ENCODE measurements at places on chromosomes 6 and 20. TPM values are rescaled to one million over a fixed set of nuclear protein-coding genes. Genes with fewer than 3 reads are reported as not detected.

Gene OARD1
- 31.1 TPM for total RNA-seq

Gene CALHM6
- total RNA-seq: 9.6 TPM

Gene CST2
- not detected for total RNA-seq

- H3K27me3 ChIP-seq: no peaks in the 10 kb centered on the region
- H3K27ac ChIP-seq: peak overlapping the region; percentile 76
- no peak for DNase-seq
- H3K36me3 ChIP-seq: no peaks in the 10 kb centered on the region
- peaks cover 48% of the 10 kb centered on the region for H3K4me1 ChIP-seq
These were observed 155.2 kb upstream of the INSM1 start for GRCh38 chr20:20212675-20213096.

DNA sequence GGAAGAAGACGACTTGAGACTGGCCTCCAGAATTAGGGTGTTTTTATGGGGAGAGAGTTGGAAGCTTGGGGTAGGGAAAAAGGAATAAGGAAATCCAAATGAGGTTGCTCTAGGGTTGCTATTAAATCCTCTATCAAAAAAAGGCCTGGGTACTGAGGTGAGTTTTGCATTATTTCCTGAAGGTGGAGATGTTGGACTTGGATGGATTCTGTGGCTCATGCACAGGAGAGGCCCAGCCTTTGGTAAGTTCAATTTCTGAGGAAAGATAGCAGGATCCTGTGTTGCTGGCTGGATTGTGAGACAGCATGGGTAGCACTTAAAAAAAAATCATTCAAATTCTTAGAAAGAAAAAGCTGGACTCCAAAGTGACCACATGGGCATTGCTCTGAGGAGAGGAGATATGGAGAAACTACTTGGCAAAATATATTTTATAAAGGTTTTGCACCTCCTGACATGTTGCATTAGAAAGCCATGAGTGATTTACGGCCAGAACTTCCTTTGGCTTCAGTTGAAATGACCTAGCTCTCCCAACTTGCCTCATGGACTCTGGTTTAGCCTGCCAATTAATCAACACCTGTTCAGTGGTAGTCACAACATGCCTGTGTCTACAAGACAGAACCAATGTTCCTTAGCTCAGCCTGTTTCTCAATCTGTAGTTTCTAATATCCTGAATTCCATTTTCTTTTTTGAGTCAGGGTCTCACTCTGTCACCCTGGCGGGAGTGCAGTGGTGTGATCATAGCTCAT, 152.1 kb upstream of the RALGAPA2 start:
- H3K4me3 ChIP-seq: no peak overlapping the region
- no peaks in the 10 kb centered on the region for H3K4me1 ChIP-seq
- H3K36me3 ChIP-seq: no peaks in the 10 kb centered on the region
- no peak overlapping the region for H3K27ac ChIP-seq
- no peak for DNase-seq

DNA sequence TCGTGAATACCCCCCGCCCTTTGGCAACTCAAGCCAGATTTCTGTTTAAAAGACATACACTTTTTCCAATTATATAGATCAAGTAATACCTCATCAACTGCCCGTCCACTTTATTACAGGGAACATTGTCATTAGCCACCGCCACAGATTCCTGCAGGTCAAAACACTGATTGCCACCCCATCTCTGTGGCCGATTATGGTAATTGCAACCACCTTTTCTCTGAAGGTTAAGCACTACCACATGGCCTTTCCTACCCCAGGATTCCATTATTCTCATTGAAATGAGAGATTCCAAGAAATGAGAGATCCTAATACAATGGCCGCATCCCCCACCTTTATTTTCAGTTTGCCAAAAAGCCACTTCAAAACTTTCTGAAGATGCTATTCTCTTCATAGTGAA, 478.8 kb upstream of the HSF2 start:
- no peaks in the 10 kb centered on the region for H3K4me1 ChIP-seq
- DNase-seq: no peak
- H3K36me3 ChIP-seq: no peaks in the 10 kb centered on the region
- no peak overlapping the region for H3K4me3 ChIP-seq

DNA sequence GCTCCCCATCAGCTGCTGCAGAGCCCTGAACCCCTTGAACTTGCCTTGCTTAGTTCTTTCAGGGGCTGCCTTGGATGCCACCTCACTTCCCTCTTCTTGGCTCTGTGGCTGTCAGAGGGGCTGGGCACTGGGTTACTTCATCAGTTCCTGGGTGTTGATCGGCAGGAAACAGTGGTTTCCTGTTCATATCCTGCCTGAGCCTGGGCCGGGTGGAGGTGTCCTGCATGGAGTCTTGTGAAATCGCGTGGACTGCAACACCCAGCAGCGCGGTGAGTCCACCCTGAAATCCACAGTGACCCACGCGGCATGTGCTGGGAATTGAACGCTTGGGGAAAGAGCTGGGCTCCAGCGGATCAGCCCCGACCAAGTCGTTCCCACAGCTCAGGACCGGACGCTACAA, 97.5 kb downstream of the CDH26 start:
- peak overlapping the region; percentile 93 for H3K4me3 ChIP-seq
- peak; percentile 92 for DNase-seq
- H3K27me3 ChIP-seq: no peaks in the 10 kb centered on the region
- no peaks in the 10 kb centered on the region for H3K36me3 ChIP-seq
- H3K4me1 ChIP-seq: peaks cover 64% of the 10 kb centered on the region

- peaks cover 6% of the 10 kb centered on the region for H3K27me3 ChIP-seq
- peak overlapping the region; percentile 34 for H3K27ac ChIP-seq
- peaks cover 46% of the 10 kb centered on the region for H3K4me1 ChIP-seq
- DNase-seq: no peak
- H3K36me3 ChIP-seq: peaks cover 20% of the 10 kb centered on the region
These were observed 338.9 kb downstream of the QKI start for GRCh38 chr6:163753430-163753829.

DNA sequence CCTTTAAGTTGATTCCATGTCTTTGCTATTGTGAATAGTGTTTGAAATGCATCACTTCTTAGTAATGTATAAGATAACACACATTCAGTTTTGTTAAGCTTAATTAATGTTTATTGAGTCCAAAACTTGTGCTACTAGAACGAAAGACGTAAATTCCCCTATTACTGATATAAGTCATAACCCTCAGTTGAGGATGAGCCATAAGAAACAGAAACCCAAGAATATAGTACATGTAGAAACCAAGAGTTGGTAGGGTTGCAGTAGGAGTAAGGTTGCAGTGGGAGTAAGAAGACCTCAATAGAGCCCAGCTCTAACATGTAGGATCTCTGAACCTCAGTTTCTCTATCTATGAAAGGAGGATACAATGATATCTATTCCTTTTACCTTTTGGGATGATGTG, 19.3 kb downstream of the CITED2 start:
- no peak overlapping the region for H3K4me3 ChIP-seq
- H3K36me3 ChIP-seq: no peaks in the 10 kb centered on the region
- peaks cover 3% of the 10 kb centered on the region for H3K4me1 ChIP-seq
- no peak overlapping the region for H3K27ac ChIP-seq

GRCh38 chr6:6783721-6784120, 195.2 kb downstream of the LY86 start:
- H3K4me3 ChIP-seq: no peak overlapping the region
- H3K27me3 ChIP-seq: peaks cover 12% of the 10 kb centered on the region
- no peaks in the 10 kb centered on the region for H3K4me1 ChIP-seq
- DNase-seq: no peak
- H3K36me3 ChIP-seq: no peaks in the 10 kb centered on the region
